Pericardium fibroblast (primary cell): ENCODE measurements at places on chromosomes 7 and 10. TPM values are rescaled to one million over a fixed set of nuclear protein-coding genes. Genes with fewer than 3 reads are reported as not detected.

TRPV5 gene
- not detected in 2 replicates for total RNA-seq

CCDC172 gene
- not detected in 2 replicates for total RNA-seq

SPDYE16 gene
- not detected in 2 replicates for total RNA-seq

FZD1 gene
- 26.6 and 30.9 TPM in 2 replicates for total RNA-seq

HABP2 gene
- not detected in 2 replicates for total RNA-seq

ECHS1 gene
- 74.5 and 102 TPM in 2 replicates for total RNA-seq

MALRD1 gene
- total RNA-seq, result 0.12 and 0.17 TPM in 2 replicates

VGF gene
- 0.51 TPM in 1 of 2 replicates, not detected in the other for total RNA-seq

UPK3BL1 gene
- 20.4 and 22.5 TPM in 2 replicates for total RNA-seq

OR6B1 gene
- not detected in 2 replicates for total RNA-seq

TBXAS1 gene
- 4.9 and 6.1 TPM in 2 replicates for total RNA-seq

NACAD gene
- total RNA-seq, result 1.6 and 3.9 TPM in 2 replicates

FOXI2 gene
- total RNA-seq, result not detected in 2 replicates

LEP gene
- total RNA-seq, result 1.7 TPM in 1 of 2 replicates, not detected in the other

CALCR gene
- total RNA-seq, result not detected in 2 replicates

GNAI1 gene
- total RNA-seq, result 24.9 and 44.3 TPM in 2 replicates

MINDY4 gene
- 5.9 and 20.3 TPM in 2 replicates for total RNA-seq

HOXA5 gene
- 1.3 and 35.0 TPM in 2 replicates for total RNA-seq

NPSR1 gene
- not detected in 2 replicates for total RNA-seq

NOS3 gene
- total RNA-seq, result 2.9 and 3.5 TPM in 2 replicates

SEMA4G gene
- 1.4 and 2.3 TPM in 2 replicates for total RNA-seq

NUTM2B gene
- total RNA-seq, result 0.60 and 0.70 TPM in 2 replicates

SRRM3 gene
- total RNA-seq, result 2.0 and 2.7 TPM in 2 replicates

GBX1 gene
- total RNA-seq, result not detected in 2 replicates

UNCX gene
- not detected in 2 replicates for total RNA-seq

CTAGE6 gene
- 0.94 TPM in 1 of 2 replicates, not detected in the other for total RNA-seq

CDK14 gene
- 20.2 and 26.5 TPM in 2 replicates for total RNA-seq

AKR1D1 gene
- not detected in 2 replicates for total RNA-seq

PRKAG2 gene
- total RNA-seq, result 4.1 and 22.3 TPM in 2 replicates

CFAP58 gene
- 0.23 and 0.26 TPM in 2 replicates for total RNA-seq

MEIG1 gene
- not detected in 2 replicates for total RNA-seq

GTF2I gene
- 69.3 and 78.0 TPM in 2 replicates for total RNA-seq

MCM7 gene
- total RNA-seq, result 14.5 and 19.7 TPM in 2 replicates

BLNK gene
- not detected in 2 replicates for total RNA-seq

TMEM140 gene
- total RNA-seq, result 0.47 and 6.3 TPM in 2 replicates

CACUL1 gene
- total RNA-seq, result 12.1 and 12.9 TPM in 2 replicates

GRM3 gene
- total RNA-seq, result not detected in 2 replicates
